ENCODE measurements at places on chromosomes 5 and 9.

DNA sequence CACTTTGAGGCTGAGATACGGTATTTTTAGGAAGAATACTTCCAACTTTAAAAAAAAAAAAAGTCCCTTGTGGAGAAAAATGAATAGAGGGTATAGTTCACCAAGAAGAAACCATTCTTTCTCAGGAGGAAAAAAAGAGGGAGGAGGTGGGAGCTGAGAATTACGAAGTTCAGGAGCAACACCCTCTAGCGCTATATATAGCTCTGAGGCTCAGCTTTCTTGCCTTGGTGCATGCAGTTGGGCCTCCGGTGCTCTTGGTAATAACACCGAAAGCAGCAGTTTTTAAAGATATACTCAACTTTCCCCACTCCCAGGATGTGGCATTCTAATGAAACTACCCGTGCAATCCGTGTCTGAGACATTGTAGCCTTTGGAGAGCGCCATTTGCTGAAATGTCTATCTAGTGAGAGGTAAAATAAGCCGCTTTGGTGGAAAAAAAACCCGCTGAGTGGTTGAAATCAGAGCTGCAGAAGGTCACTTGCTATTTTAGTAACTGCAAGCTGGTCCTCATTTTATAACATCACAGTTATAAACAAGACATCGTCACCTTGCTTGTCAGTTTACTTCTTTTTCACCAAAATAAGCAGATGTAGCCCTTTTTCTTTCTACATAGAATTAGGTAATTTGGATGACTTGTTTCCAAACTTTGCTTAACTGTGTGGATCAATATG is 156.4 kb downstream of the RORB start:
- no peak for DNase-seq

GRCh38 chr9:6680797-6681146 is 35.2 kb upstream of the GLDC start:
- DNase-seq, result peak; percentile 58

DNA sequence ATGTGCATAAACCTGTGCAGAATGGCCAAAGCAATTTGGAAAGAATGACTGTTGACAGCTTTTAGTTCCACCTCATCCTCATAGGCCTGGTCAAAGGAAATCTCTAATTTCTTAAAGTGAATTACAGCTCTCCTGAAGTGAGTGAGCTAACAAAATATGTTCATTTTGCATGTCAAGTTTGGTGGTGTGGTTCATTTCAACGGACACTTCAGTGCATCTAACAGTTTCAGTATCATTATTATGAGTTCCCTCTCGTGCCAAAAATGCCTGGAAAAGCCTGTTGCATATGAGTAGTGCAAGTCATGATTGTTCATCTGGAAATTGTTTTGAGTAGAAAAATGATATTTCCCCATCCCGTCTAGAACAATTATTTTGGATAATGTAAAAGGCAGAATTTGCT is 53.2 kb upstream of the HMHB1 start:
- no peak for DNase-seq

- DNase-seq, result no peak
Measured at GRCh38 chr9:132457504-132458236, 47.7 kb downstream of the CFAP77 start.

Data from stimulated activated CD4-positive, alpha-beta T cell treated with anti-CD3 and anti-CD28 coated beads, TNF-alpha, amount 100 ng/mL, for 24 hours (primary cell).